ENCODE measurements at places on chromosomes 1 and 21. TPM values are rescaled to one million over a fixed set of nuclear protein-coding genes. Genes with fewer than 3 reads are reported as not detected.

GRCh38 chr1:160876311-160876710 is 8.7 kb downstream of the ITLN1 start:
- no peaks in the 10 kb centered on the region for H3K36me3 ChIP-seq
- peaks cover 16% of the 10 kb centered on the region for H3K4me1 ChIP-seq
- no peaks in the 10 kb centered on the region for H3K27me3 ChIP-seq

DNA sequence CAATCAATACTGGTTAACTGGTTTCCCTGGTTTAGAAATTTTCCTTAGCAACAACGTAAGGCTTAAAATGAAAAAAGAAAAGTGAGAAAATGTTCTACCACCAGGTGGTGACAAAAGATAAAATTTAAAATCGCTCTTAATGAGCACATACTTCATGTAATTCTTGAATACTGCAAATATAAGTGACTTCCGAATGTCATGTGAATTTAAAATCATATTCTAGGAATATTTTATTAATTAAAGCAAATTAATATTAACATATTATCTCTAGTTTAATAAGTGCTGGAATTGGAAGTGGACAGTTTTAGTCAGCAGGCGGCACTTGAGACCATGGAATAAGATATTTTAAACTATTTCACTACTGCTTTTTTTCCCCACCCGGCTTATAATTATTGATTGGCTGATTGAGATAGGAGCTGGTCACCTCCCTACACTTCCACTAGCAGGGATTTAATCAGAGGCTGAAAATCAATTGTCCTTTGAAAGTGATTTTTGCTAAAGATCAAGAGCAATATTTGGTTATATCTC is 5.0 kb upstream of the ADAMTS1 start:
- H3K27me3 ChIP-seq: peaks cover 43% of the 10 kb centered on the region
- no peak overlapping the region for H3K4me3 ChIP-seq
- DNase-seq: no peak
- peaks cover 18% of the 10 kb centered on the region for H3K4me1 ChIP-seq

DNA sequence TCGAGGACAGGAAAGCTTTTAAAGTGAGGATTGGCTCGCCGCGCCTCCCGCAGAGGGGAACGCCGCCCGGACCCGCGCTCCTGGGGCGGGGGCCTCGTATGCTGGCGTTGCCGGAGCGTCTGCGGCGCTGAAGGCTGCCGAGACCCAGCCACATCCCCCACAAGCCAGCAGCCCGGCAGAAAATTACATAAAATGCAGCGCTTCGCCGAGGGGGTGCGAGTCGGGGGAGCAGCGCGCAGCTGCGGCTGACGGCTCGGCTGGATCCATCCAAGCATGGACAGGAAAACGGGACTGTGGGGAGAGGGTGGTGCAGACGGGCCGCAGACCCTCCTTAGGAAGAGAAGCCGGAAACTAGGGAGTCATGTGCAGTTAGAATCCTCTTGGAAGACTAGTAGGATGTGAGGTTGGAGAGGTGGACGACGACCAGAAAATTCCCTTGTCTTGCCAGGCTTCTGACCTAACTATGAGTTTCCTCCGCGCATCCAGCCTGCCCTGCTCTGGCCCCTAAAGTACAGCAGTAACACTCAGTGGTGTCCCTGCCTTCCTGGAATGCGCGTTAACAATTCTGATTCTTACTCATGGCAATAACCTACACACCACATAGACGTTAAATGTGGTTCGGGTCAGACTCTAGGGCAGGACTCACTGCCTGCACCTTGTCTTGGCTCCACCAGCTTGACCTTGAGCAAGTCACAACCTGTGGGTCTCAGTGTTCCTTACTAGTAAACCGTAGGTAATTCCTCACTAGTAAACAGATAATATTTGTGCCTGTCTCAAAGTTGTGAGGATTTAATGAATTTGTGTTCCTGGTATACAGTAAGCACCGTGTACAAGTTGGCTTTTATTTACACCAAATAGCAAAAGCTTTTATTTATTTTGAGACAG is 953 bp upstream of the BRWD1 start:
- DNase-seq: peak; percentile 68
- H3K27ac ChIP-seq: peak overlapping the region; percentile 97
- no peaks in the 10 kb centered on the region for H3K27me3 ChIP-seq
- H3K4me3 ChIP-seq: peak overlapping the region; percentile 93
- H3K36me3 ChIP-seq: peaks cover 18% of the 10 kb centered on the region

DNA sequence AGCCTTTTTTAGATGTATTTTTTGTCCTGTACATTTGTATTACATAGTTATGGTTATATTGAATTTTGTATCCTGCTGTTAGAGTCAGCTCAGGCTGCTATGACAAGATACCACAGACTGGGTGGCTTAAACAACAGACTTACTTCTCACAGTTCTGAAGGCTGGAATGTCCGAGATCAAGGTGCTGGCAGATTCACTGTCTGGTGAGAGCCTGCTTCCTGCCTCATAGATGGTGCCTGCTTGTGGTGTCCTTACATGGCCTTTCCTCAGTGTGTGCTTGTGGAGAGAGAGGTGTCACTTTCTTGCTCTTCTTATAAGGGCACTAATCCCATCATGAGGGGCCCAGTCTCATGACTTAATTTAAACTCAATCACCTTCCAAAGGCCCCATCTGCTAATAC is 23.1 kb upstream of the MYSM1 start:
- no peak for DNase-seq
- no peaks in the 10 kb centered on the region for H3K27me3 ChIP-seq
- H3K27ac ChIP-seq: no peak overlapping the region
- no peak overlapping the region for H3K4me3 ChIP-seq
- peaks cover 12% of the 10 kb centered on the region for H3K4me1 ChIP-seq

DNA sequence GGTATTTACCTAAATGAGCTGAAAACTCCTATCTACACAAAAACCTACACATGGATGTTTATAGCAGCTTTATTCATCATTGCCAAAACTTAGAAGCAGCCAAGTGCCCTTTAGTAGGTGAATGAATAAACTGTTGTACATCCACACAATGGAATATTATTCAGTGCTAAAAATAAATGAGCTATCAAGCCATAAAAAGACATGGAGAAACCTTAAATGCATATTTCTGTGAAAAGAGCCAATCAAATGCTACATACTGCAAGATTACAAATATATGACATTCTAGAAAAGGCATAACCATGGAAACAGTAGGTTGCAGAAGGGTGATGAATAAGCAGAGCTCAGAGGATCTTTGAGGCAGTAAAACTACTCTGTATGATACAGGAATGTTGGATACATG is 23.3 kb downstream of the ABCB10 start:
- H3K4me1 ChIP-seq: no peaks in the 10 kb centered on the region
- H3K36me3 ChIP-seq: peaks cover 31% of the 10 kb centered on the region
- no peak overlapping the region for H3K27ac ChIP-seq

- no peaks in the 10 kb centered on the region for H3K27me3 ChIP-seq
- no peaks in the 10 kb centered on the region for H3K36me3 ChIP-seq
- no peaks in the 10 kb centered on the region for H3K4me1 ChIP-seq
- no peak overlapping the region for H3K27ac ChIP-seq
- DNase-seq: no peak
These were observed 58.0 kb downstream of the CLIC6 start for GRCh38 chr21:34726627-34727337.

DNA sequence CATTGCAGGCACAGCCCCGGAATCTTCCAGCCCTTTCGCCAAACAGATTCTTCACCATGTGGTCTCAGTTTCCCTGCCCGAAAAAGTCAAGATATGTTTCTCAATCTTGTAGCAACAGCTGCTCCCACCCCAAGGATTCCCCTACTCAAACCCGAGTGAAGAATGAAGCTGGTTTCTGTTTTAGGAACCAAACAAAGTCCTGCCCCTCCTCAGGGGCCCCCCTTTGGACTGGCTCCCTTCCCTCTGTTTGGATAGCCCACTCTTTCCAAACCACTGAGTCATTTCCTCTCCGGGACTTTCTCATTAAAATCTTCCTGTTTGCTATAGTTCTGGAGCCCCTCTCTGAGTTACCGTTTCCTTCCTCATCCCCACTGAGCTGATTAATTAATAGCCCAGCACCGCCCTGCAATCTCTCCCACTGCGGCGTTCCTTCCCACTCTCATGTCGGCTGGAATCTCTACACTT is 100.9 kb downstream of the TSEN15 start:
- peaks cover 11% of the 10 kb centered on the region for H3K4me1 ChIP-seq
- no peak overlapping the region for H3K27ac ChIP-seq
- no peaks in the 10 kb centered on the region for H3K36me3 ChIP-seq
- DNase-seq: no peak
- peaks cover 33% of the 10 kb centered on the region for H3K27me3 ChIP-seq
- peak overlapping the region; percentile 49 for H3K4me3 ChIP-seq

DNA sequence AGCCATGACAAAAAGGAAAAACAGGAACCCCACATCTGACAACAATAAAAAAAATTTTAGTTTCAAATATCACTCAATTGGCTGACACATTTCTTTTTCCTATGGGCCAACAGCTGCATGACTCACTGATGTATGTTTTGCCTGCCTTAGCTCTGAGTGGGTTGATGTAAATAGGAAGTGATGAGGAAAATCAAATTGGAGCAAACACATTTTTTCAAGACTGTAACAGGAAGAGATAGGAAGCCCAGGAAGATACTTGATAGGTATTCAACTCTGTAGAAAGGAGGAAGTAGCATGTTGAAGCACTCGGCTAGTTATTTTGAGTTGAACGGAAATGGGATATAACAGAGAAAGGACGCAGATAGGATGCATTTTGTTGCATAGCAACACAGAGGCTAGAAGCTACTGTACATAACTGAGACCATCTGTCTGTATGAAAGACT is 168.0 kb upstream of the NR5A2 start:
- H3K4me1 ChIP-seq: peaks cover 4% of the 10 kb centered on the region
- H3K4me3 ChIP-seq: no peak overlapping the region
- H3K27ac ChIP-seq: no peak overlapping the region
- DNase-seq: peak; percentile 6
- no peaks in the 10 kb centered on the region for H3K36me3 ChIP-seq

GRCh38 chr1:221768444-221769066 is 26.7 kb upstream of the DUSP10 start:
- no peaks in the 10 kb centered on the region for H3K36me3 ChIP-seq
- no peak for DNase-seq
- peaks cover 15% of the 10 kb centered on the region for H3K4me1 ChIP-seq
- no peaks in the 10 kb centered on the region for H3K27me3 ChIP-seq
- no peak overlapping the region for H3K27ac ChIP-seq

- H3K27ac ChIP-seq: no peak overlapping the region
- no peak for DNase-seq
- no peaks in the 10 kb centered on the region for H3K4me1 ChIP-seq
- H3K27me3 ChIP-seq: no peaks in the 10 kb centered on the region
- no peaks in the 10 kb centered on the region for H3K36me3 ChIP-seq
These were observed 103.7 kb upstream of the PDC start for GRCh38 chr1:186564582-186564981.

DNA sequence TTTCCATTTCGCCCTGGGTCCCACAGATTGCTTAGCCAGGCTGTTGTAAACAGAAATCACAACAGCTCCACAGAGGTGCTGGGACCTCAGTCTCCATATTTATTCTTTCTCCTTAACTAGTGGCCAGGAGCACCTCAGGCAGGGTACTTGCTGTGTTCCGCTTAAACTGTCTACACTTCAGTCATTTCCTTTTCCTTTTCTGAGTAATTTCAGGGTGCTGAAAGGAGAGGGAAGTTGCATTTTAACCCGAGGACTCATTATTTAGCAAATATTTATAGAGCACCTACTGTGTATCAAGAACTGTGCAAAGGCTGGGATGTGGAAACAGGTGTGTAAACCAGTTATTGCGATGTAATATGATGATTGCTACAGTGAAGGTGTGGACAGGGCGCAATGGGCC is 41.9 kb downstream of the ACP6 start:
- H3K4me3 ChIP-seq: no peak overlapping the region
- no peak for DNase-seq
- no peak overlapping the region for H3K27ac ChIP-seq
- H3K27me3 ChIP-seq: no peaks in the 10 kb centered on the region

- no peaks in the 10 kb centered on the region for H3K36me3 ChIP-seq
- H3K4me1 ChIP-seq: no peaks in the 10 kb centered on the region
- no peak overlapping the region for H3K4me3 ChIP-seq
- no peaks in the 10 kb centered on the region for H3K27me3 ChIP-seq
- no peak for DNase-seq
- no peak overlapping the region for H3K27ac ChIP-seq
These were observed 25.7 kb downstream of the AKNAD1 start for GRCh38 chr1:108831225-108831624.

DNA sequence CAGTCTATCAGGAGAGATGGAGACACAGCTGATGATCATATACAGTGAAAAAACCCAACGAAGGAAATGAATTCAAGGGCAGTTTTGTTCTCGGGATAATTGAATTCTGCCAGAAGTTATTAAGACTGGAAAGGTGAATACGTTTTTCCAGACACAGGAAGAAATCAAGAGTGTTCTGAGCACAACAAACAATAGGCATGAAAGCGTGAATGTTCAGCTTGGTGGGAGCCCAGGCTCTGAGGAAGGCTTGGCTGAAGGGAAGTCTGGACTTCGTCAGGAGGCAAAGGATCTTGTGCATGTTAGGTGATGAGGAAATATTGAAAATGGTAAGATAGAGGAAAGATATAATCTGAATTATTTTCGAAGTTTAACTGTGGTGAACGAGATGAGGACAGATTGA is 50.4 kb downstream of the CYYR1 start:
- no peak for DNase-seq
- no peak overlapping the region for H3K27ac ChIP-seq
- no peaks in the 10 kb centered on the region for H3K4me1 ChIP-seq

DNA sequence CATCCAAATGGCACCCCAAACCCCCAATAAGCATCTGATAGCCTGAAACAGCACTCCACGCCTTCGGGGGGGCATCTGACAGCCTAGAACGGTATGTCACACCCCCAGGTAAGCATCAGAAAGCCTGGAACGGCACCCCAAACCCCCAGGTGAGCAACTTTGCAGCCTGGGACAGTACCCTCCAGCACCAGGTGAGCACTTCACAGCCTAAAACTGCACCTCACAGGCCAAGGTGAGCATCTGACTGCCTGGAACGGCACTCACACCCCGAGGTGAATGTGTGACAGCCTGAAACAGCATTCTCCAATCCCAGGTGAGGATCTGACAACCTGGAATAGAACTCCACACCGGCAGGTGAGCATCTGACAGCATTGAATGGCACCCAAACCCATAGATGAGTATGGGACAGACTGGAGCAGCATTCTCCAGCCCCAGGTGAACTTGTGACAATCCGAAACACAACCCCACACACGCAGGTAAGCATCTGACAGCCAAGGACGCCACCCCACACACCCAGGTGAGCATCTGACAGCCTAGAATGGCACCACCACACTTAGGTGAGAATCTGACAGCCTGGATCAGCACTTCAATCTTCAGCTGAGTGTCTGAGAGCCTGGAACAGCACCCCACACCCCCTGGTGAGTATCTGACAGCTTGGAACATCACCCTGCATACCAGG is 18.3 kb upstream of the MMEL1 start:
- no peaks in the 10 kb centered on the region for H3K36me3 ChIP-seq
- H3K4me3 ChIP-seq: no peak overlapping the region
- peaks cover 38% of the 10 kb centered on the region for H3K27me3 ChIP-seq
- H3K4me1 ChIP-seq: no peaks in the 10 kb centered on the region
- H3K27ac ChIP-seq: no peak overlapping the region

GRCh38 chr1:165560883-165561656 is 17.3 kb downstream of the LRRC52 start:
- H3K4me3 ChIP-seq: no peak overlapping the region
- H3K27me3 ChIP-seq: peaks cover 12% of the 10 kb centered on the region
- H3K36me3 ChIP-seq: no peaks in the 10 kb centered on the region
- H3K4me1 ChIP-seq: no peaks in the 10 kb centered on the region
- no peak overlapping the region for H3K27ac ChIP-seq

FAM78B gene
- total RNA-seq: 0.24 TPM

NT5C1A gene
- not detected for total RNA-seq

DIO1 gene
- total RNA-seq: not detected

FAM72A gene
- total RNA-seq: 56.0 TPM

ARID1A gene
- 65.9 TPM for total RNA-seq

GSTM5 gene
- not detected for total RNA-seq
